NCI-H1694 treated with DMSO at 0.1 percent for 48 hours (cell line): ENCODE measurements at places on chromosomes 3 and 15.

DNA sequence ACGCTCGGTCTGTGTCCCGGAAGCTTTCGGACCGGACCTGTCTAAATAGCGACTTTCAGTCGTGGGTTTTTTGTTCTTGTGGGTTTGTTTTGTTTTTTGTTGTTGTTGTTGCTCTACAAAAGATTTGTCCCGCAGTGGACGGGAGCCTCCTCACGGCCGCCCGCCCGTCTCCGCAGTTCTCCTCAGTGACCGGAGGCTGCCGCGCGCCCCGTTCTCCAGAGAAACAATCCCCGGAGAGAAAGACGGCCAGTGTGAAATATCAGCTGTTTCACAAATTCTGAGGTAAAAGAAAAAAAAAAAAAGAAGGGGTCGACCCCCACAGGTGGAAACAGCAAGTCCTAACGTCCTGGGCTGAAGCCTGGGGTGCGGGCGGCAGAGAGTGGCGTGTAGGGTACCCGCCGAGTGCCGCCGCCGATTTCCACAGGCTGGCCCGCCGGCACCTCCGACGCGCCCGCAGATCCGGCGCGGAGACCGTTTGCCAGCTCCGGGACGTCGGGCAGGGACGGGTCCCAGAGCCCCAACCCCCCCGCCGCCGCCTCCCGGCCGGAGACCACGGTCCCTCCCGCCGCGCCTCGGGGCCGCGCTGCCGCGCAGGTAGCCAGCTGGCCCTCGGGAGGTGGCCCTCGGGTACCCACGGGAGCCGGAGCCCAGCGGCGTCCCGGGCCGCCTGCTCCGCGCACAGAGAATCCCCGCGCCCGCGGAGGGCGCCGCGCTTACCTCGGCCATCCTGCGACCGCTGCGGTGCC lies 478 bp downstream of the BNC1 start:
- no peak for DNase-seq

DNA sequence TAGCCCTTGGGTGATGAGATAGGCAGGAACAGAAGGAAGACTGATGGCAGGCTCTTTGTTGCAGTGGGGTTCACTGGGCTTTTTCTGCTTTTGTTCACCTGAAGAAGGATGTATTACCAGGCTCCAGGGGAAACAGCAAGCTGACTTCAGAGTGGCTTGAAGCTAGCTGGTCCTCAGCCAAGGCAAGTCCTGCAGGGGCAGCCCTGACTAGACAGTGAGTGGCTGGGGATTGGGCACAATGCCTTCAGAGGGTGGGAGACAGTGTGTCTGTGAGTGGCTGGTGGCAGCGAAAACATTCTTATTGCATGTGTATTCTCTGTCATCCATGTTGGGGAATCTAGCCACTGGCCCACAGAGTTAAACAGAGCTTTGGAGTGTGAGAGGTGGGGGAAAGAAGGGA lies 2.3 kb upstream of the TEX264 start:
- no peak for DNase-seq

DNA sequence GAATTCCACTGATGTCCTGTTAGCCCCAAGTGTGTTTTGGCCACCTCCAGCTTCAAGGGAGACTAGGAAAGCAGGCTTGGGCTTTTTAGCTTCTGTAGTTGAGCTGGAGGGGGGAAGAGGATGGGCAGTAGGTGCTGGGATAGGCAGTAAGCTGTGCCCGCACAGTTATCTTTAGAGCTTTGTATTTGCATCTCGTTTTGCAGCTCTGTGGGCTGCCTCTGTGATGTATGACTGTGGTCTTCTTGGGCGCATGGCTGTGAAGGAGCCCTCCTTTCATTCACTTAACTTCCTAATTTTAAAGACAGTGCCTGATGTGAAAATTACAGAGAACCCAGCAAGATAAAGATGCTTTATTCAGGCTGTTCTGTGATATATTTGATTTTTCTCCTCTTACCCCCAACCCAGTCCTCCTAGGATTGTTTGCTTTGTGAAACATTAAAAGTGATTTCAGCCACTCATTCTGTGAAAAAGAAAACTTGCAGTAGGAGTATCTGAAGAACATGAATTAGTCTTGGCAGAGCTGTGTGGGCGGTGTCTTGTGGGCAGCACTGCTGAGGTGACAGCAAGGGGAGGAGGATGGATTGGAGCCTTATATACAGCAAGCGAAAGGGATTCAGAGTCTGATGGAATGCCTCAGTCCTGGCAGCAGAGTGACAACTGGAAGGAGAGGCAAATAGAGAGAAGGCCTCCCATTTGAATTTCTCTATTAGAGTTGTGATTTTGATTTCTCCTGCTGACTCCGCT lies 74.3 kb downstream of the LARS2 start:
- no peak for DNase-seq

- no peak for DNase-seq
Measured at GRCh38 chr3:14139771-14140170, 14.9 kb downstream of the TMEM43 start.

DNA sequence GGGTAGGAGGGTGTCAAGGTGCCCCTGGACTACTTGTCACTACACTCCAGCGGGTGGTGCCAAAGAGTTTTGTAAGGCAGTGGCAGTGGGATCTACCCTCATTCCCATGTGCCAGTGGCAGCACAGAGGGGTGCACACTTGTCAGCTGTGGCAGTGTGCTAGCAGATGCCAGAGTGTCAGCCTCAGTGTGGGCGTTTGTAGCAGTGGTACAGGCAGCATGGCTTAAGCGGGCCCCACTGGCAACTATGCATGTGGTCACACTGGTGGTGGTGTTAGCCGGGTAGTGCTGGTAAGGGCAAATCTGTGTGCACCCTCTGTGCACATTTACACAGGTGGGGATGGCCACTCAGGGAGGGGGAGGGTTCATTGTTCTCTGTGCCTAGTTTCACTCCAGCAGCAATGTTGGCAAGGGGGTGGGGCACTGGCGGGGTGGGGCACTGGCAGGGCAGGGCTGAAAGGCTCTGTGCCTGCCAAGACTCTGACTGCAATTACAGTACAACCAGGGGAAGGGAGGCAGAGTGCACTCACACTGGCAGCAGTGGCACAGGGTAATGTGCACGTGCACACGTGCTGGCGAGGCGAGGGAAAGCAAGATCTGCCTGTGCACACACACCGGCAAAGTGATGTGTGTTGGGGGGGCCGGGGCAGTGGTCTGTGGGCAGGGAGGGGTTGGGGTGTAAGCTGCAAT lies 31.8 kb downstream of the MYO9A start:
- no peak for DNase-seq

DNA sequence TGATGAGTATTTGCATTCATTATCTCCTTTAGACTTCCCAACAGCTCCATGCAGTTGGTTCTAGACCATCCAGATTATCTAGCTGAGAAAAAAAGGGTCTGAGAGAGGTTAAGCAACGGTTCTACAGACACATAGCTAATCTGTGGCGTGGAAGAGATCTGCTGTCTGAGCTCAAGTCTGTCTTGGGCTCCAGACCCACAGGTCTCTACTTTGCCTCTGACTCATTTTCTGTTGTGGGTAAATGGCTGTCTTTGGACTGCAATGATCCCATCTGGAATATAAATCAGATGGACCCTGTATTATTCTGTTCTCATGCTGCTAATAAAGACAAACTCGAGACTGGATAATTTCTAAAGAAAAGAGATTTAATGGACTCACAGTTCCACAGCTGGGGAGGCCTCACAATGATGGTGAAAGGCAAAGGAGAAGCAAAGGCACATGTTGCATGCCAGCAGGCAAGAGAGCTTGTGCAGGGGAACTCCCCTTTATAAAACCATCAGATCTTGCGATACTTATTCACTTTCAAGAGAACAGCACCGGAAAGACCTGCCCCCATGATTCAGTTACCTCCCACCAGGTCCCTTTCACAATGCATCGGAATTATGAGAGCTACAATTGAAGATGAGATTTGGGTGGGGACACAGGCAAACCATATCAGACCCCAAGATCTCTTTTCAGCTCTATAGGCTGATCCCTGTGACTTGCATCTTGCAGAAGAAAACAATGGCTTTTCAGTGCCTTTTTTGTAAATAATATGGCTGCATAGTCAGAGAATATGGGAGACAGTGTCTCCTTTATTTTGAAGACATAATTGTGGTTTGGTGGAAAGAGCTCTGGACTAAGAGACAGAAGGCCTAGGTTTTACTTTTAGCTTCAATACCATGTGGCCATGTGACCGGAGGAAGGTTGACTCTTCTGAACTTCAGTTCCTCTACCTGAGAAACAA lies 24.7 kb downstream of the CEMIP start:
- DNase-seq = no peak

GRCh38 chr15:61621146-61621545 lies 392.0 kb upstream of the RORA start:
- DNase-seq = peak; percentile 33

- no peak for DNase-seq
Measured at GRCh38 chr3:156040041-156040440, 80.3 kb upstream of the KCNAB1 start.

DNA sequence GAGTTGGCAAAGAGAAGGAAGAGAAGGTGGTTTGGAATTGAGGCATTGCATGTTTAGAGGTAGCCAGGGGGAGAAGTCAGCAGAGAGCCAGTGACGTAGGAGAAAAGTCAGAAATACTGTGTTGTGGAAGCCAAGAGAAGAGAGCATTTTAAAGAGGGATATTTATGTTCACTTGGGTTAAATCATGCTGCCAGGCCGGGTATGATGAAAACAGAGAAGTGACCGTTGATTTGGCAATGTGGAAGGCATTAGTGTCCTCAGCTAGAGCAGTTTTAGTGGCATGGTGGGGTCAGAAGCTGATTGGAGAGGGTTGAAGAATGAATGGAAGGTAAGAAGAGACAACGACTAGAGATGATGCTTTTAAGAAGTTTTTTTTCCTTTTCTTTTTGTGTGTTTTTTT lies 24.5 kb downstream of the RASA2 start:
- no peak for DNase-seq

DNA sequence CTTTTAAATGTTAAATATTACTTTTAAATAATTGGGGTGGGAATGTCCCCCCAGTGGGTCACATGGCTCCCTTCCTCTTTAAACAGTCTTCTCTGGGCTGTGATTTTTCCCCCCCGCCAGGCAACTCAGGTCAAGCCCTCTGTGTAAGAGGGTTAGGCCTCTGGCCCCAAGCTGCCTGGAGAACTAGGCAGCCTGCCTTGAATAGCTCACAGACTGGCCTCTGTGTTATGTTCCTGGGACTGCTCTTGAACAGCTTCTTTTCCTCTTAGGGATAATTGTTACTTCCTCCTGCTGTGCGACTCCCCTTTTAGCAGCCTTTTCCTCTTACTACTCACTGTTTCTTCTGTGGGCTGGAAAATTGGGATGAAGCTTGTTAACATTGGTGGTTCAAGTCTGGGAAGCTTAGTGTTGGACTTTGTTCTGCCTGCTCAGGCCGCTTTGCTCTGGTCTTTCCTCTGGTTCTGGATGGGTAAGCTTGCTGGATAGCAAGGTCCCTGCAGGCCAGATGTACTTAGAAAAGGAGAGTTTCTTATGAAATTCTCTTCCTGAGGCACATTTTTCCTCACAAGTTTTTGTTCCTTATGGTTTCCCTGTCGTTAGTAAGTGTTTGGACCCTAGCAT lies 2.2 kb downstream of the TEX264 start:
- no peak for DNase-seq

GRCh38 chr3:68378631-68379030 lies 553.7 kb downstream of the TAFA4 start:
- DNase-seq = no peak

- no peak for DNase-seq
Measured at GRCh38 chr15:39592500-39592899, 11.6 kb downstream of the THBS1 start.

- peak; percentile 78 for DNase-seq
Measured at GRCh38 chr3:127747751-127748521, 74.4 kb downstream of the MGLL start.

DNA sequence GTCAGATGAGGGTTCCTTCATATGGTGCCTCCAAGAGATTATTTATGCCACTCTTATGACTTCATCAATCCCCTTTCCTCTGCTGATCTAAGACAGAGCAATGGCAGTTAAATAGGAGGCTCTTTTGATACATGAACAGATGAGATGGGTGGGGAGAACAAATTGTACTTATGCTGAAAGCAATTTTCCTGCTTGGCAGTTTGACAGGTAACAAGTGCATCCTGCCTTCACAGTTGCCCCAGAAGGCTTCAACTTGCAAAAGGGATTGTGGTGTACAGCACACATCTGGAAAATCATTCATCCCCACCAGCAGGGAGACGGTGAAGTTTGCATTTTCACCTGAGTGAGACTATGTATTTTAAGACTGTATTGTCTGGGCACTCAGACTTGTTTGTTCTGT lies 27.3 kb downstream of the ENTPD3 start:
- no peak for DNase-seq

DNA sequence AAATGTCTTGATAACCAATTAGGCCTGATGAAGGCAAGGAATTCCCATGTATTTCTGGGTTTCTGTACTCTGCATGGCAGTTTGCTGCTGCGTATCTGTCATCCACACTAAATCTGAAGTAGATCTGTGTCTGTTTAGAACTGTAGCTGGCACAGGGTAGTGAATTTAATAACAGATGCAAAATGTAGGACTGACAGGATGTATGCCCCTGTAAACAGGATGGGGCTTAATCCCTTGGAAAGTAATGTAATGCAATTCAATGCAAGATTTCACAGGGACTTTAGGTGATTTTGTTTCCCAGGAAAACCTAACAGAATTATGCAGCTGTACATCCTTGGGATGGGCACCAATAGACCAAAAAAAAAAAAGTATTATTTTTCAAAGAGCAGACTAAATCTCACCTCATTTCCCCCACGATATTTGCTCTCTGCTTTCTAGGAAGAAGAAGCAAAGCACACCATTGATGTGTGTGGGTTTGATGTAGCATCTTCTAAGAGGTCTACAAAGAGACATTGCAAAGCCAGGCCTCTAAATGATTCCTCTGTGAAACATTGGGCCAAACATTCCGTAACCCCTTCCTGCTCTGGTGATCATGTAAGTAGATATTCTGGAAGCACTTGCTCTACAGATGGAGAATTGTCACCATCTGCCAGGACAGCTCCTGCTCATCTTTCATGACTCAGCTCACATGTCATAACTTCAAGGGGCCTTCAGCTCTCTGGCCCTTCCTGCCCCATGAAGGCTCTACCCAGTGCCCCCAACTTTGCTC lies 464.3 kb upstream of the RGMA start:
- DNase-seq = peak; percentile 2

DNA sequence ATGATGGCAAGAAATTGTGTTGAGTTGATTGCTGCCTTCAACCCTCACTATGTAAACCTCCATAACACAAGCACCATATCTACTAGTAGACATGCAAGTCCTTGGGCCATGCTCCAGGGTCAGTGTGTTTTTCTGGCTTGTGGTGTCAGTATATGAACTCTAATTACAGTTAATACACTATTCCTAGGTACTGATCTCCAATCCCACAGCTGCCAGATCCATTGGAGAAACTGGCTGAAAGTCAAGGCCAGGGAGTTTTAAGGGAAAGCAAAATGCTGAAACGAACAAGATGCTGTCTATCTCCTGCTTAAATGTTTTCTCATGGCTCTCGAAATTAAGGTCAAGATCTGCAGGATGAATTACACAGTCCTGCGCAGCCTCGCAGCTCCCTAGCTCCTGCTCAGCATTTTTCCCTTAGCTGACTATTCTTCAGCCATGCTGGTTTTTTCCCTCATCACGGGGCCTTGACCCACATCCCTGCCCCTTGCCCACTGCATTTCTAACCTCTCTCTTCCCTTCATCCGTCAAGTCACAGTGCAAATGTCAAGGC lies 425.0 kb upstream of the ADAMTS9 start:
- DNase-seq = no peak

GRCh38 chr3:4816306-4816705 lies 162.9 kb upstream of the BHLHE40 start:
- no peak for DNase-seq

GRCh38 chr3:171802590-171802956 lies 7.7 kb downstream of the PLD1 start:
- no peak for DNase-seq

GRCh38 chr3:11392014-11392859 lies 120.0 kb downstream of the ATG7 start:
- no peak for DNase-seq

- DNase-seq = no peak
Measured at GRCh38 chr3:106008766-106009165, 140.0 kb upstream of the CBLB start.
